ENCODE measurements at places on chromosomes 2 and 18.

DNA sequence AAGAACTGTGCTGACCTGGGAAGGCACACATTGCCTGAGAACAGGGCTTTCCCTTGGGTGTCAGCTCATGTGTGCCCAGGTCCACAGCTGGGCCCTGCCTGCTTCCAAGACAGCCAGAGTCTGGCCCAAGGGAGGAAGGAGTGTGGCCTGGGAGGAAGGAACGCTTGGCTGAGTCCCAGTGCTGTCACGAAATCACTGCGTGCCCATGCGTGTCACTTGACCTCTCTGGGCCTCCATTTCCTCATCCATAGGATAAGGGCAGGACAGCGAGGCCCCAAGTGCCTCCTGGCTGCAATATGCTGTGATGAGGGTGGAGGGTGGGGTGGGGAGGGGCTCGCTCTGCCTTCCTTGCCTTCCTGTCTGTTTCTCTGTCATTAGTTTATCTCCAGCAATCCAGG is 642 bp upstream of the KCNK3 start:
- no peak for DNase-seq

- no peak for DNase-seq
These were observed 1.4 kb downstream of the DOCK10 start for GRCh38 chr2:225040856-225041206.

DNA sequence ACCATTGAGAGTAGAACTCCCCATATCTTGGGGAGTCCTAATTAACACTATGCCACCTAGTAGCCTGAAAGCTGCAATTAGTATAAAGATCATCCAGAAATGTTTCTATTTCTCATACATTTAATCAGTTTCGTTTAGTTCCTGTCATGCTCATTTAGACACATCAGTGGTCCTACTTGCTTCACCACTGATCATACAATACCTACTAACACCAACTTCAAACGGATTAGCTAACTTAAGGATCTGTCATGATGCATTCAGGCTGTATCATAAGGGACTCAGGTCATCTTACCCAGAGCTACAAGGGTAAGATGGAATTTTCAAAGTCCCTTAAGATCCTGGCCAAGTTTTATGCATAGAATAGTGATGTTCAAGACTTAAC is 6.8 kb downstream of the SRSF7 start:
- DNase-seq = no peak

GRCh38 chr2:127170452-127171197 is 49.5 kb downstream of the CYP27C1 start:
- no peak for DNase-seq

GRCh38 chr2:47653902-47654789 is 128.8 kb upstream of the MSH6 start:
- DNase-seq = no peak

- DNase-seq = no peak
These were observed 21.5 kb downstream of the MEIS1 start for GRCh38 chr2:66456183-66457041.

- no peak for DNase-seq
These were observed 4.4 kb downstream of the C2orf92 start for GRCh38 chr2:97673915-97674283.

DNA sequence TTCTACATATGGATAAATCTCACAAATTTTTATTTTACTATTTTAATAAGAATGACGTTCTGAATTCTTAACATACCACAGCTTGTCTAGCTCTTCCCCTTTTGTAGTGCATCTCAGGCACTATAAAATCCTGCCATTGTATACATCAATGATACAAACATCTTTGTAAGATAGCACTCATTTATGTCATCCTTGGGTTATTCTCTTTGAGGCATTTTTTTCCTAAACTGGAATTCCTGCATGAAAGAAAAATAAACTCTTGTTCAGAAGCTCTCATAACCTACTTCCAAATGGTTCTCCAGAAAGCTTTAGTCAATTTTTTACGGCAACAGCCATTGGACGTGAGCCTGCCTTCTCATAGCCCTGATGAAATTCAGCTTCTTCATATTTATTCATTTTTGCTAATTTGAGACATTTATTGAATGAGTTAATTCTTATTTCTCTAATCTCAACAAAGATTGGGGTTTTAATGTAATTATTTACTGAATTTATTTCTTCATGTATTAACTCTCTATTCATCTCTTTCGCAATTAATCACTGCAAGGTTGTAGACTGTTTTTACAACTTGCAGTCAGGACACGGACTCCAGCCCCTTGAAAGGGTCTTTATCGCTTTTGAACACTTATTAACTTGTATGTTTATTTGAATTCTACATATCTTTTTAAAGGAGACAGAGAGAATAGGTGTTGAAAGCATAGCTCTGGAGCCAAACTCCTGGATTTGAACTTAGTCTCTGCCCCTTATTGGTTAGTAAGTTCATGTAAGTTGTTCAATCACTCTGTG is 57.6 kb upstream of the PARD3B start:
- DNase-seq = no peak

GRCh38 chr2:1297372-1298159 is 115.7 kb upstream of the TPO start:
- DNase-seq = no peak

DNA sequence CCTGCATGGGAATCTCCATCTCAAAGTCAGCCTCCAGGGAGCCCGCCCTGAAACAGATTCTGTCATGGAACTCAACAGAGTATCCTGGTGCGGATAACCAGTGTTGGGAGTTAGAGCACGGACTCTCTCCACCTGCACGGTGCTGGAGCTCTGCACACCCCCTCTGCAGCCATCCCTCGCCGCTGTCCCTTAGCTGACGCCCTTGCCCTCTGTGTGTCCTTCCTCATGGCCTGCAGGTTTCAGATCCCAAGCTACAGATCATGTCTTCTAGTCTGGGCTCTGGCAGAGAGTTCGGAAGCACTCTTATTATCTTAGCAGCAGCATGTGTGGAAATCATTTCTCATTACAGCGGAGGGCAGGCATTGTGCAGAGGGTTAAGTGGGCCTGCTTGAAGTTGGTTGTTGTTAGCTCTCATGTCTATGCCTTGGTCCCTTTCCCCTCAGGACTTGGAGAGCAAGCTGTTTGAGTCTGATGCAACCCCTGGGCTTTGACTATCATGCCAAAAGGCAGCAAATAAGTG is 26.0 kb downstream of the TMEM127 start:
- DNase-seq = no peak

DNA sequence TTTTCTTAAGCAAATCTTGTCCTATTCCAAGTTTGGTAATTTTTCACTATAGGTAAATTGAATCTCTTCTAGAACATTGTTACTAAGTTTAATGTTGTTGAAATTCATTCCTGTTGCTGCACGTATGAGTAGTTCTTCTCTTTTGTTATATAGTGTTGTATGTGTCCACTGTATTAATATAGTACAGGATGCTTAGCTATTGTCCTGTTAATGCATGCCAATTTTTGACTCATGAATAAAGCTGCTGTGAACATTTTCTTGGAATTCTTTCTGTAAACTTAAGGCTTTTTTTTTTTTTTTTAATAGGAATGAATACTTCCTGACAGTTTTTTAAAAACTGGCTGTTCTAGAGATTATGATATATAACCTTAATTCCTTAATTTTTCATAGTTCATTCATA is 326.9 kb downstream of the SLC4A3 start:
- no peak for DNase-seq

GRCh38 chr2:21220930-21221329 is 97.2 kb downstream of the TDRD15 start:
- no peak for DNase-seq

DNA sequence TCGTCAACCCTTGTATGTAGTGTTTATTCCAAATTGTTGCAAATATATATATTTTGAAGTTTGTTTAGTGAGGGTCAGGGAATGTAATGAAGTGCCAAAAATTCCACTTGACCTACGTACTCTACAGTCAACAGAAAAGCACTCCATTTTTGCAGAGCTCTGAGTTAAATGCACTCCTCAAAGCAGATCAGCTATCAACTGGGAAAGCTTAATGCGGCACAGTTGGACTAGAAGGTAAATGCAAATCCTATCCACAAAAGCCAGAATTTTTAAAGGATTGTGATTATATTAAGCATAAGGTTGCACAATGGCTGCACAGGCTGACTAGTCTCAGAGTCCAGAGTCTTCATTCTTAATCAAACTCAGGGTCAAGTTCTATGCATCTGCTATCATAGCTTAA is 577.1 kb downstream of the ARHGAP15 start:
- DNase-seq = no peak

- no peak for DNase-seq
These were observed 221.9 kb downstream of the DYM start for GRCh38 chr18:49238433-49239042.

DNA sequence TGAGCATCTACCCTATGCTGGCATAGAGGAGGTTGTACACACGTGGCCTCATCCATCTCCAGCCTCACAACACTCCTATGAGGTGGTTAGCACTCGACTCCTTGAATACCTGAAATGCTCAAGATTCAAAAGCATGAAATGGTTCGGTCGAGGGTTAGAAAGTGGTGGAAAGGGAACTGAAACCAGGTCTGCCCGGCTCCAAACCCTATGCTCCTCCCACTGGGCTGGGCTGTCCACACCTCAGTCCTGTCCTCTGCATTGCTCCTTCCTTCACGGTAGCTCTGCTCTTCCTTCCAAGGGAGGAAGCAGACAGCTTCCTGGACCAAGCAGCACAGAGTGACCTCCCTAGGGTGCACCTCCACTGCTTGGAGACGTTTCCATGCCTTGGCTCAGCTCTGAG is 565.2 kb upstream of the ID2 start:
- DNase-seq = no peak

DNA sequence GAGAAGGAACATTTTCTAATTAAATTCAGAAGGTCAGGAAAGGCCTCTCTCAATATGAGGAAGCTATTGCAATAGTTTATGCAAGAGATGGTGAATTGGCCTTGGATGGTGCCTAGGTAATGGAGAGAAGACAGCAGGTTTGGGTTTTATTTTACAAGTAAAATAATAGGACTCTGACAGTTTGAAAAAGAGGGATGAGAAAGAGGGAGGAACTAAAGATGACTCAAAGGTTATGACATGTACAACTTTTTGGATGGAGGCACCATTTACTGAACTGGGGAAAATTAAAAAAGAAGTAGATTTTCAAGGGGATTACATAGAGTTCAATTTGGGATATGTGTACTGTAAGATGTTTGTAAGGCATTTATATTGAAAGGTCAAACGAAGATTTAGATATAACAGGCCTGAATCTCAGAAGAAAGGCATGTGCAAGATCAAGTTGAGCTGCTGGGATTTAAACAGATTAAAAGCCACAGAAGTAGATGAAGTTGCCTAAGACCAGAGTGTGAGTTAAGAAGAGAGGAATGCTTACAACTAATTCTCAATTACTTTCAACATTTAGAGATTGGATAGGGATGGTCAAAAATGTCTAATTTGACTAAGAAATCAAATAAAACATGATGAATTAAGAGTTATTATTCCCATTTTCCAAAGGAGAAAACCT is 12.3 kb upstream of the ASNSD1 start:
- no peak for DNase-seq

DNA sequence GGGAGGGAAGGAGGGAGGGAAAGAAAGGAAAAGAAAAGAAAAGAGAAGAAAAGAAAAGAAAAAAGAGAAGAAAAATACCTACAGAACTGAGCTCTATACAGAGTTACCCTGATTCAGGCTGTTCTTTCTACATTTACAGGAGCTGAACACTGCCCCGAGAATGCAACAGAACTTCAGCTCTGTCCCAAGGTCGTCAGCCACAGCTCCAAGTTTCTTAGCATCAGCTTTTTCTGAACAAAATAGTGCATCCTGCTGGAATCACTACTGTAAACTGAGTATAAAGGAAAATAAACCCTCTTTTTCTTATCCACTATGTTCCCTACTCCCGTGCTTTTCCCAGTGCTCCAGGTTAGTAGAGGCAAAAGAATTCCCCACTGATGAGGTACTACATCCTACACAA is 4.7 kb upstream of the PPP4R1 start:
- no peak for DNase-seq

- DNase-seq = no peak
These were observed 72.6 kb downstream of the ANKRD44 start for GRCh38 chr2:197238043-197238365.

DNA sequence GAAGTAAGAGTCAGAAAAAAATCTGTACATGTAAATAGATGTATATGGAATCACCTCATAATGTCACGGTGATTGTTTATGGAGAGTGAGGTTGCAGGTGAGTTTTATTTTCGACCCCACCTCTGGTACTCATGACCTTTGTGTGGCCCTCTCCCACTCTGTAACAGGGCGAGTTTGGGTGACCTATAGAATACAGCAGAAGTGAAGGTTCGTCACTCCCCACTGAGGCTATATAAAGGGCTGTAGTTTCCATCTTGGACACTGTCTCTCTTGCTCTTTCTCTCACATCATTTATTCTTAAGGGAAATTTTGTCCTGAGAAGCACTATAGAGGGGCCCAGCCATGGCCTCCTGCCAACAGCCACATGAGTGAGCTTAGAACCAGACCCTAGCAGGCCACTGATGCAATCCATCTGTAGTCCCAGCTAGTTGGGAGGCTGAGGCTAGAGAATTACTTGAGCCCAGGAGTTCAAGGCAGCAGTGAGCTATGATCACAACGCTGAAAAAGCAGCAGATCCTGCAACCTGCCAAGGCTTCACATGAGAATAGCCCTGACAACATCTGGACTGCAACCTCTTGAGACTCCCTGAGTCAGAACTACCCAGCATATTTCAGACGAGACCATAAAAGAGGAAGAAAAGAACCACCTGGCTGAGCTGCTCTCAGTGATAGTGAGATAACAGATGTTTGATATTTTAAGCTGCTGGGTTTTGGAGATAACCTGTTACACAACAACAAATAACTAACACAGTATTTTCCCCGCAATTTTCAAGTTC is 74.3 kb upstream of the SLC1A4 start:
- DNase-seq = no peak

- DNase-seq = no peak
These were observed 58.8 kb upstream of the B3GNT7 start for GRCh38 chr2:231336700-231337099.

DNA sequence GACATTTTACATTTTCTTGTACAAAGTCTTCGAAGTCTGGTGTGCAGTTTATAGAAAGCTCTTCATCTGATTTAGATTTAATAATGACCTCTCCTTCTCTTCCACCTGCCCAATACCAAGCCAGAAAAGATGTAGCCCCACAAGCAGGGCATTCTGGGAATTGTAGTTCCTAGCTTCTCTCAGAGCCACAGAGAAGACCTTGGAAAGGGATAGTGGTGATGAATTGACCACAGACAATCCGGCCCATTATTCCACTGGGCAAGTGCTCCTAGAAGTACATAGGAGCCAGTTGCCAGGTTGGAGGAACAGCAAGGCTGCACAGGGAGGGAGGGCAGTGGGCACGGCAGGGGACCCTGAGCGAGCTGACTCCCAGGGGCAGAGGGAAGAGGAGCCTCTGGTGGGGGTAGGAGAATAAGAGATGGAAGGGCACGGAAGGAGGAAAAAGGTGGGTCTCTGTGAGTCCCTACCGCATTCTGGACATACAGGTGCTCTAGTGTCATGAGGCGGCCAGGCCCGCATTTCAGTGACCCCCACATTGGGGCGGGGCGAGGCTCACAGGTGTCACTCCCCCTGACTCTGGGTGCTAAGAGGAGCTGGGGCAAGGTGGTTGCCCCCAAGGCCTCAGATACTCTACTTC is 152.5 kb upstream of the HAAO start:
- DNase-seq = no peak

DNA sequence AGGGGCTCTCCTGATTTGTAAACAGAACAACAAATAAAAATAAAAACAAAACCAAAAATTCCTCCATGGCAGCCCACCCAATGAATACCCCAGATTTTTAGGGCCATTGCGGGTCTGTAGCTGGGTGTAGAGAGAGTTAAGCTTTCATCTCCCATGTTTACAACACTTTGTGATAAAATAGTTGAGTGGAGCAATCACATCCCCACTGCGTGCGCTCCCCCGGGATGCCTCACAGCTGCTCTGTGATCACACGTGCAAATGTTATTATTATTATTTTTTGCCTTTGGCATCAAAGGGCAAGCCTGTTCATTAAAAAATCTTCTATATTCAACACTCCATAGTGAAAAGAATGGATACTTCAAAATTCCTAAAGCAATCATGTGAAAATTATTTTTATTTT is 118.0 kb downstream of the MBP start:
- no peak for DNase-seq

All from NCI-H1436 treated with DMSO at 0.1 percent for 48 hours (cell line).